ENCODE measurements at places on chromosomes 5 and 9. TPM values are rescaled to one million over a fixed set of nuclear protein-coding genes. Genes with fewer than 3 reads are reported as not detected.

The PCDHGA9 gene
- 0.15 TPM for total RNA-seq

The SOX30 gene
- not detected for total RNA-seq

The RLN1 gene
- not detected for total RNA-seq

The TPPP gene
- 0.98 TPM for total RNA-seq

The RAD23B gene
- total RNA-seq: 114 TPM

The SPRY4 gene
- 35.6 TPM for total RNA-seq

The NUDT12 gene
- 9.2 TPM for total RNA-seq

The SLC1A3 gene
- total RNA-seq: 0.13 TPM

The TMEFF1 gene
- 2.2 TPM for total RNA-seq

The DCAF12 gene
- 38.3 TPM for total RNA-seq

The SLC36A3 gene
- not detected for total RNA-seq

The UBAP2 gene
- total RNA-seq: 94.6 TPM

The SLC25A2 gene
- total RNA-seq: 0.28 TPM

The CDH10 gene
- 0.72 TPM for total RNA-seq

The TAF7 gene
- 71.0 TPM for total RNA-seq

The FAM53C gene
- total RNA-seq: 50.4 TPM

The BRINP1 gene
- total RNA-seq: not detected

The TERT gene
- total RNA-seq: 8.9 TPM

The LCN1 gene
- total RNA-seq: not detected

The FGD3 gene
- 0.80 TPM for total RNA-seq

Data from Panc1 (cell line).